ENCODE measurements at places on chromosomes 7 and 10.

GRCh38 chr10:5014936-5015335 lies 11.3 kb upstream of the AKR1C2 start:
- no peak for DNase-seq

GRCh38 chr10:34768972-34769330 lies 46.1 kb downstream of the PARD3 start:
- no peak for DNase-seq

DNA sequence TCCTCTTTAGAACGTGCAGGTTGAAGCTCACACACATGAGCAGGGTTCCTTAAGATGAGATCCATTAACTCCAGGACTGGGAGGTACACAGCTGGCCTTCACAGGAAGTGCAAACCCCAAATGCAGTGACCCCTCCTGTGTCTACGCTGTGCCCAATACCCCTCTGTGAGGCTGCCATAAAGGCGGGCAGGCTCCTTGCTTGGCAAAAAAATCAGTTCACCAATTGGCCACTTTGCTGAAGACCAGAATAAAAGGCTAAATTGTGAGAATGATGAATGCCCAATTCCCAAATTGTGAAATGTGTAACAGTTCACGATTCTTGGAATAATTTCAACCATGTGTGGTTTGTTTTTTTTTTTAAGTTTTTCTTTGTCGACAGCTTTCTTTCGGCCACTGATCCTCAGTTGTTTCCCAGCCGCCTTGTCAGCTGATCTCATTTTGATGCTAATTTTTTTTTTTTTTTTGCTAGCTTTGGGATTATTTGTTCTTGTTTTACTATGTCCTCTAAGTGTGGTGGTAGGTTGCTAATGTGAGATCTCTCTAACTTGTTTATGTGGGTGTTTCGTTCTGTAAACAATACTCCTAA lies 101.9 kb upstream of the PRSS58 start:
- DNase-seq, result no peak

DNA sequence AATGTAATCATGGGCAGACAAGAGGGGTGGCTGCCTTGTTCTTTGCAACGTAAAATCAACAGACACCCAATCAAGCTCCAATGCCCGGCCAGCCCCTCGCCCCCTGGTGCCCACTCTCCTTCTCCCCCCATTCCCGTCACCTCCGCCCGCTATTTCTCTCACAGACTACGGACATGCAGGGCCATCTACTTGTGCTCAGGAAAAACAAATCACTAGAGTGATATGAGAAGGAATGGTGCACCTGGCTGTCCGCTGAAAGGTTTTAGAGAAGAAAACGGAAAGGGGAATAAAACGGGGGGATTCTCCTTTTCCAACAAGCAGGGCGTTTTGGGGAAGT lies 396 bp downstream of the GRM8 start:
- no peak for DNase-seq

DNA sequence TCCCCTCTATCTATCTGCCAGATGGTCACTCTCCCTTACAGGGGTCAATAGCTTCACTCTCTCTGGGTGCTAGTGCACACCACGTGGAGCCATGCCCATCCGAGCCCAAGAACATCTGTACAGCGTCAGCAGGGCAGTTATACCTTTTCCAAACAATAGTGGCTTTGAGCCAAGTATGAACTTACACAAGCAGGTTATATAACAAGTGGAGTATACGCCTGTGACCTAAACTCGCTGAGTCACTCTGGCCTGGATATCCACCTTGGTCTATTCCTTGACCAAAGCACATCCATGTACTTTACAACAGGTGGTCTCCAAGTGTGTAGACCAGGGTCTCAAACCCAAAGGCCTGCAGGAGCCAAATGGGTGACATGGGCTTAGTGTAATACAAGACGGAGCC lies 20.3 kb downstream of the PLAC9 start:
- no peak for DNase-seq

DNA sequence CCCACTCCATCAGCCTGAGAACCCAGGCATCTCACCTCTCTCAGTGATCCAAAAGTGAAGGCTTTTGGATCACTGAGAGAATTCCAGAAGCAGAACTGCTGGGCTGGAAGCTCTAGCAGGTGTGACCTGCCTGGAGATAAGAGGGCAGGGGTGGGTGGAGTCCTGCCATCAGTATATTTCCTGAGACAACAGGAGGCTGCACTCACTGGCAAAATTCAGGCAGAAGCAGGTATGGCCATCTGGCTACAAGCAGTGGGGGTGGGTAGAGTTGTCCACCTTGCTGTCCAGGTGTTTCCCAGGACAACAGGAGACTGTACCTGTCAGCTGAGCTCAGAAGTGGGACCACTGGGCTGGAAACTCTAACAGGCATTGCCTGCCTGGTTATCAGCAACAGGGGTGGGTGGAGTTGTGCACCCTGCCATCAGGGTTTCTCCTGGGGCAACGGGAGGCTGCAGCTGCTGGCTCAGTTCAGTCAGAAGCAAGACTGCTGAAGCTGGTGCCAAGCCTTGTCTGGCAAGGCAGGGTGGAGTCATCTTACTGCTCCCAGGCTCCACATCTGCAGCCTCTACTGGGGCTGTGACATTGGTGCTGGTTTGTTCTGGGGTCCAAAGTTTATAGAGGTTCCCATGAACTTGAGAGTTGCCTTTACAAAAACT lies 47.2 kb upstream of the SFTPD start:
- DNase-seq, result no peak

GRCh38 chr10:97759158-97759887 lies 12.5 kb downstream of the SFRP5 start:
- no peak for DNase-seq

- DNase-seq, result no peak
Measured at GRCh38 chr10:17689137-17689536, 45.2 kb downstream of the STAM start.

GRCh38 chr7:129055294-129055816 lies 444 bp upstream of the TNPO3 start:
- DNase-seq, result no peak

All from stimulated activated CD4-positive, alpha-beta T cell treated with anti-CD3 and anti-CD28 coated beads, TNF-alpha, amount 100 ng/mL, for 48 hours (primary cell).